Activated T-cell treated with anti-CD3 and anti-CD28 coated beads for 48 hours (primary cell): ENCODE measurements at places on chromosomes 4 and X.

DNA sequence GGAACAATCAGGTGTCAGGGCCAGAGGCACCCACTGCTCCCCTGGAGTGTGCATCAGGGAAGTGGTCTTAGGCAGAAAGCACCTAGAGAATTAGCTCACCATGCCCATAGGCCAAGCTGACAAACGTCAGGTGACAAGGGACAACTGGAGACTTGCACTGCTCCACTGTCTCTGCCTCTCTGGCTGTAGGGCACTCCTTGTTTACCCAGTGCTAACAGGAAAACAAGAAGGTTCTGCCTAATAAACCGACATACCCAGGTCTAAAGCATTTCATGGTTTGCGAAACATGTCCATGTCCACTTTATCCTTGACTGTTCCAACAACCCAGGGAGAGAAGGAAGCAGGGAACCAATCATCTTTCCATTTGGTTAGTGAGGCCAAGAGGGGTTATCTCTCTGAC lies 92.5 kb upstream of the MAMLD1 start:
- no peak for DNase-seq

DNA sequence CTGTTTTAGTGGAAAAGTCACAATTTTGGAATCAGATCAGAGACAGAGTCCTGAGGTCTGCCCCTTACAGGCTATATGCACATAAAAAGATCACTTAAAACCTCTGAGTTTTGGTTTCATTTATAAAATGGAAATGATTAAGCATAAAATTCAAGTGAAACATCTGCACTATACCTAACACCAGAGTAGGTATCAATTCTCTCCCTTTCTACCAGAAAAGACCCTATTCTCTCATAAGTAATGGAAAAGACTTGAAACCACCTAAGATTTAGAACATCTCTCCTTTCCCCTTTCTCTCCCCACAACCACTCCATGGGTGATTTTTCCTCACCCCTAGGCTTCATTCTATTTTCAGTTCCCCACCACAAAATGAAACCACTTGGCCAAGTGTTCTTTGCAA lies 907 bp downstream of the LHFPL1 start:
- DNase-seq, result no peak

- DNase-seq, result no peak
Observed at GRCh38 chrX:69357317-69357716, 146.8 kb upstream of the NALF2 start.

DNA sequence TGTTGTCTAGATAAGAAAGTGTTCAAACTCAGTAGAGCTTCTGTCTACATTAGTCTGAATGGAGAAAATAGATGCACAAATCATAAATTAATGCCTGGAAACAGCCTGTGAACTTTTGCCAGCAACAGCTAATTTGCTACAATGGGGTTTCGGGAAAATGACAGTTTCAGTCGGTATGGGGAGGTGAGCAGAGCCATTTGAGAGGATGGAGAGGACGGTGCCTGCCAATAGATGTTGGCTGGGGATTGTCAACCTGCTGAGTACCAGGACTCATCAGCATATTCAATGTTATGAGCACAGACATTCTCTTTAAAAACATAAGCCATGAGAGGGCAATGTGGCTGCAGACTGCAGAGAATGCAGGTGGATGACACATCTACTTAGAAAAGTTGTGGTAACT lies 230.3 kb upstream of the PCDH18 start:
- no peak for DNase-seq

DNA sequence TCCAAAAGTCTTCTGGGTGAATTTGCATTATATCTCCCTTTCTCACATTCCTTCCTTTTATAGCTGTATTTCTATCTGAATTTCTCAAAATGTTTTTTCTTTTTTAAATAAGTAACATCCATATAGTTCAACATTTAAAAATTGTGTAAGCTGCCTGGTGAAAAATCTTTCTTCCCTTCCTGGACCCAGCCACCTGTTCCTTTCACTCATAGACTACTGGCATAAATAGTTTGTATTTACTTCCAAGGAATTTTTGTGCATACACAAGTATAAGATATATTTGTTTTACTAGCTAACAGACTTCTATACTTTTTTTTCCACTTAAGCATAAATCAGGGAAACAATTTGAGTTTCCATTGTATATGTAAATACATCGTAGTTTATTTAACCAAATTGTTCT lies 35.7 kb downstream of the PACRGL start:
- DNase-seq, result no peak

- DNase-seq, result no peak
Observed at GRCh38 chr4:42588909-42589308, 68.0 kb downstream of the ATP8A1 start.

- no peak for DNase-seq
Observed at GRCh38 chr4:71360844-71361243, 22.0 kb downstream of the SLC4A4 start.

DNA sequence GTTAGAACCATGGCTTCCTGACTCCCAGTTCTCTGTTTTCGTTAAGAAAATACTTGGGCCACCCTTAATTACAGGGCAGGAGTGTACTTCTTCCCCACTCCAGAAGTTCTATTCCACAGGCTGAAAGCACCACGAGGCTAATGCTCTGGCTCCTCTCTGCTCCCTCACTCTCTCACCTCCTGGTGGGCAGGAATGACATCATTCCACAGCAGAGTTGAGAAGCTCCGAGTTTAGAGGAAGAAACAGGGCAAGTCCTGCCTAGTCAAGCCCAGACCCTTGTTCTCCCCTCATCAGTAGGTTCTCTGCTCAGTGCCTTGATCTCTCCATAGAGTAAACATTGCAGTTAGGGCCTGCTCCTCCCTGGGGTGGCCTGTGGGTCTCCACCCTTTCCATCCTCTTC lies 343.8 kb upstream of the CLNK start:
- DNase-seq, result no peak

DNA sequence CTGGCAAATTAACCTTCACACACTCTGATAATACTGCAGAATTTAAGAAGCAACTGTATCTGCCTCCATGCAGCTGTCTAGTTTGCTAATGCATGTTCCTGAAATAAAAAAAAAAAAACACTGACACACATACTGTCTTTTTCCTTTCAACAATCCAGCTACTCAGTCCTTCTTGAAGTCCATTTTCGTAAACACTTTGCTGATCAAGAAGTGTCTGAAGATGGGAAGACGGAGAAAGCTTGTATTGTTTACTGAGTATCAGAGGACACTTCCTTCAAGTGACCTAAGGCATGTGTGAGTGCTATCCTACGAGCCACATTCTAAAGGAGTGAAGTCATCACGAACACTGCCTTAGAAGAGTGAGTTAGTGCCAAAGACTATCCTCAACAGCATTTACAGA lies 82.6 kb downstream of the LUZP4 start:
- DNase-seq, result no peak

- no peak for DNase-seq
Observed at GRCh38 chr4:169745291-169745690, 12.5 kb downstream of the HPF1 start.

- no peak for DNase-seq
Observed at GRCh38 chrX:154409222-154409871, at the start of gene DNASE1L1. Gene DNASE1L1 (minus strand): TSS chrX:154409254. CDS start chrX:154405568, 3,686 bp downstream.

GRCh38 chrX:135477576-135477975 lies 42.9 kb upstream of the INTS6L start:
- DNase-seq, result peak; percentile 10

DNA sequence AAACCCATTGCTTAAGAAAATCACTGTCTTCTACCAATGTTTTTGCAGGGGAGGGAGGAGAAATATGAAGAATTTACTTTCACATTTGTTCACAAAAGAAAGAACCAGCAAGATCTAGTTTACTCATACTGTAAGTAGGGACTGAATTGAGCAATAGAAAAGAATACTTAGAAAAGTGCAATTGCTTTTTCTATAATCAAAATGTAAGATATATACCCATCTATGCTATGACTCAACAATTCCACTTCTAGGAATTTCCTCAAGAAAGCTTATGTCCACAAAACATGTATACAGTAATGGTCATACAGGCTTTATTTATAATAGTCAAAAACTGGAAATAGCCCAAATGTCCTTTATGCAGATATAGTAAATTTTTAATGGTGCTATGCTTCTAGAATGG lies 196.4 kb downstream of the LRBA start:
- DNase-seq, result no peak

DNA sequence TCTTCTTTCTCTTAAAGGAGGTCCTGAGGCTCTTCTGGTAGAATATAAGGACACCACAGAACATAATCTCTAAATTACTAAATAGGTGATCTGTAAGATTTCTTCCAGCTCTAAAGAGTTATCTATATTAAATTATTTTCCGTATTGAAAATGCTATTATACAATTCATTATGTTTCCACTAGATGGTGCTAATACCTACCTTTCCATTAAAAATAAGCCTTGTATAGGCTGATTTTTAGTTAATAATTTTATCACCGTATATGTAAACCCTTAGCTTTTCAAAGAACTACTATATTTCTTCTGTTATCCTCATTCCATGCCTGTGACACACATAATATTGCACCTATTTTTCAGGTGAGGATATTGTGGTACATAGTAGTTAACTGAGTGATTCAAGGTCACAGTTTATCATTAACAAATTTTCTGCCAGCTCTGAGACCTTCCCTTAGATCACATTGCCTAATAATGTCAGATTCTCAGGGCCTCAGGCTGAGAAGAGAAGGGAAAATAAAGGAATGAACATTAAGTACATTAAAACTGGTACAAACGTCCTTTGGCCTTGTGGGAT lies 138.8 kb downstream of the TEX11 start:
- no peak for DNase-seq

DNA sequence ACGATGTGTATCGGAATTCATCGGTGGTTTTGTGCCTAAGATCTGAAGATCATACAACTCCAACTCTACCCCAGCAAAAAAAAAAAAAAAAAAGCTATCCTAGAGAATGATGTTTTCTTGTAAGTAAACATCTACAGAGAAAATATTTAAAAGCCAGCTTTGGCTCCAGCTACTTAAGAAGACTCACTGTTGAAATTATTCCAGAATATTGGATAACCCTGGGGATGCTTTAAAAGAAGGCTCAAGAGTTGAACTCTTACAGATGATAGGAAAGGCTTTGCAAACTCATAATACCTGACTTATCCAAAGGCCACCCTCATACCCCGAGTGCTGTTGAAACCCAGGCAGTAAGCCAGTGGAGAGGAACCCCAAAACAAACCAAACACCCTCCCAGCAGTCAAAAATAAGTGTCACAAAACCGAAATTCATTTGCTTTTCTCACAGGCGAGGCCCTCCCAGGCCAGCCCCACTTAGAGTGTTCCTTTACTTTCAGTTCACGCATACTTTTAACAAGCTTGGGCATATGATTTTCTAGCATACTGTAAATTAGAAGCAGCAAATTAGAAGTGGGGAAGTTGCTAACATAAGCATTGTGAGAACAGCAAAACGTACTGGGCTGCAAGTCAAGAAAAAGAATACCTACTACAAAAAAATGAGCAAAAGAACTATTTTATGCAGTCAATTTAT lies 2.7 kb upstream of the AMELX start:
- no peak for DNase-seq

- DNase-seq, result no peak
Observed at GRCh38 chr4:129929052-129929451, 833.1 kb downstream of the C4orf33 start.

- no peak for DNase-seq
Observed at GRCh38 chr4:12612876-12613275, 871.3 kb downstream of the RAB28 start.

GRCh38 chr4:146041139-146042004 lies 102.7 kb upstream of the ZNF827 start:
- DNase-seq, result no peak

- no peak for DNase-seq
Observed at GRCh38 chrX:346034-346813, 27.6 kb upstream of the GTPBP6 start.

DNA sequence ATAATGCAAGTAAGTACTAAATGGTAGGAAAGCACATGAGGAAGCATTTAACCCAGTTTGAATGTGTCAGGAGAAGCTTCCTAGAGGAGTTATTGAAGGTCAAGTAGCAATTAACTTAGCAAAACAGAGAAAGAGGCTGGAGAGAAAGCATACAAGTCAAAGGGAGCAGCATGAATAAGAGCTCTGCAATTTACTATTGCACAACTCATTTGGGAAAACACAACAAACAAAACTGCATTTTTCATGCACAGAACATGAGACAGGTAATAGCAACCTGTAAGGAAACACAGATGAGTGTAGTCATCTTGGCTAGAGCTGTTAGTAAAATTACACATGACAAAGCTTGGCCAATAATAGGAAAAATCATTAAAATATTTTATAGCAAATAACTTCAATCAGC lies 538.1 kb downstream of the PPP4R3C start:
- DNase-seq, result no peak

GRCh38 chrX:49701933-49702332 lies 6.1 kb upstream of the PAGE1 start:
- no peak for DNase-seq

DNA sequence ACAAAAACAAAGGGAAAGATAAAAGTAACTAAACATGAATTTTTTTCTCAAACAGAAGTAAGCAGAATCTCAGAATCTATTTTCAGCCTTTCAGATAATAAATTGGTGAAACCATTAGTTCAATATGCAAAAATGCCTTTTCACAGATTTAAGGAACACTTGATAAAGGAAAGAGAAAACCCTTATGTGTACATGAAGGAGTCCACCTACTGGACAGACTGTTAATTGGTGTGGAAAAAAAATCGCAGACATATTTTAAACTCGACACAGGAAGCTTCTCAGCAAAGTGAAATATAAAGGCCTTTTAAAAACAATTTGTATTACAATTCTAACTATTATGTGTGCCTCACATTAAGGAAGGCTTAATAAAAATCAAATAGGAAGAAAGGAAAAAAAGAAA lies 22.3 kb downstream of the COX7B2 start:
- no peak for DNase-seq

DNA sequence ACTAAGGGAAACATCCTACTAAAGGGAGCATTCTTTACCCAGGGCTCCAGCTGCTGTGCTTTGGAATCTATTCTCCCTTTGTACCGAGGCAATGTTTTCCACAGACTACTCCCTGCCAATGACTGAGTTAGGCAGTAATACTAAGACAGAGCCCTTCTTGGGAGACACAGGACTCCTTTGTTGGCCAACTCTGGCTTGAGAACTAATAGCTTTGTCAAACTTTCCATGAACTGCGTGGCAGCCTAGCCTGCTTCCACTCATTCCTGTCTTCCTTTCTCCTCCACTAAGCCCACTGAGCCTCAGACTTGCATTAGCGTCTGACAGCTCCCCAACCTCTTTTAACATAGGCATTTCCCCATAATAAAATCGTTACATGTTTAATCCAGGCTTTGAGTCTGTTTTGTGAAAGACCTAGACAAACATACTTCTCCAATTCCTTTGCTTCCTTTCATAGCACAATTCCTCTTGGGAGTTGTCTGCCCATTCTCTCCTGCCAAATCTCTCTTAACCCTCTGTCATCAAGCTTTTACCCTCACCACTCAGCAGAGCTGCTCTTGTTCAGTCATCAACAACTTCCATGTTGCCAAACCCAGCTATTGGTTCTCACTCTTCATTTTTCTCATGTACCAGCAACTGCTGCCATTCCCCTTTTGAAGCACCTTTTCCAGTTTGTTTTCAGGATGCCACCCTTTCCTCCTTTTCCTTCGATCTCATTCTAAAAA lies 300.3 kb upstream of the IGFBP7 start:
- DNase-seq, result no peak
